Hypothalamus (tissue), 51 donors: ENCODE measurements at places on chromosomes 13 and 19.

DNA sequence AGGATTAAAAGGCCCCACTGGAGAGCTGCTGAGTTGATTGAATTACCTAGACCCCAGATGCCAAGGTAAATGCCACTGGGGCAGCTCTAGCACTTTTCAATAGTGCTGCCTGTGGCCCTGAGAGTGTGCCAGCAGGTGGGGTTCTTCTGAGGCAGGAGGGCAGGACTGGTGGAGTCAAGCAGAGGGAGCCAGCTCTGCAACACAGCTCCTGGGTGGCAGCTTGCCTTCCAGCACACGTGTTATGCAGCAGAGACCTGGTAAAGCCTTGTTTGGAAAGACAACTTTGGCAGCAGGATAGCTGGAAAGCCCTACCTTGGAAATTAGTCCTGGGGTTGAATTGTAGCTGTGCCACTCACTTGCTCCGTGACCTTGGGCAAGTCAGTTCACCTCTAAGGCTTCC, 306.6 kb downstream of the ATP8A2 start:
- no peak for DNase-seq

DNA sequence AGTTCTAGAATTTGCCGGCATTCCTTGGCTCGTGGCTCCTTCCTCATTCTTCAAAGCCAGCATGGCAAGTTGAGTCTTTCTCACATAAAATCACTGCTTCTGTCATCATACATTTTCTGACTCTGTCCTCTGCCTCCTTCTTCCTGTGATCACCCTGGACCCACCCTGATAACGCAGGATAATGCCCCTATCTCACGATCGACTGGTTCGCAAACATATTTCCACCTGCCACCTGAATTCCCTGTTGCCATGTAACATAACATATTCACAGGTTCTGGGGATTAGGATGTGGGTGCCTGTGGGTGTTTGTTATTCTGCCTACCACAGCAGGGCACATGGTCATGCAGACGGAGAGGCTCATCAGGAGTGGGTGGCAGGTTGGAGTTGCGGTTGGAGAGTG, 177.7 kb downstream of the NHLRC3 start:
- DNase-seq = no peak

GRCh38 chr19:42166316-42166715, 34.1 kb upstream of the POU2F2 start:
- no peak for DNase-seq

DNA sequence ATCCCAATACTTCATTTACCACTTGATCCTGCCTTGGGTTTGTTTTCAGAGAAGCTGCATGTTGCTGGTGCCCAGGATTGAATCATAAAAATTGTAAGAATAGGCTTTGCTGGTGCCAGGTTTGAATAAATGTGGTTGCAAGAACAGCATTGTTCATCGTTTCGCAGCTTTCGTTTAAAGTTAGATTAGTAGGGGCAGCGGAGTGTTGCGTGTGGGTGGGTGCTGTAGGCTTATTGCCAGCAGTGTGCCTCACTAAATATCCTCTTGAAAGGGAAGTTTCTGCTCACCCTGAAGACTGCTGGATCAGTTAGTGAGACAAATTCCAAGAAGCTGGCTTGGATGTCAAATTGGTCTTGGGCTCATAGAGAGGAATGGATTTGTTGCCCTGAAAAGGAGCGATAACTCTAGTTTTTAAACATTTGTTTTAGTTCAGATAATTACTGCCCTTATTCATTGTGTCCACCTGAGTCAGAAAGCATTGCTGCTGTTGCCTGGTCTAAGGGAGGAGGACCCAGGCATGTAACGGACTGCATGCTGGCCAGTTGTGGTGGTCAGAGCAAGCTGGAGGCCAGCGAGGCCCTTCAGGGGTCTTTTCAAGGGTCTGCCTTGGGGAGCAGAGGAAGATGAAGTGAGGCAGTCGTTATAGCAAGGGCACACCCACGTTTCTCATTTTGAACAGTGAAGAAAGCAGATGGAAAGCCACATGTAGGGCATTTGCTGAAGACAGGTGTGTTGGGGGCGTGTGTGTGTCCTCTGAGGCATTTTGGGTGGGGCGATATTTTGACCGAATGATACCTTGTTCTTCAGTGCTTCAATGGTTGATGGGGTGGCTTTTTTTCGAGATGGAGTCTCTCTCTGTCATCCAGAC, 8.5 kb downstream of the ILF3 start:
- no peak for DNase-seq

- DNase-seq = no peak
These were observed 40.3 kb downstream of the KCTD12 start for GRCh38 chr13:76845865-76846264.

GRCh38 chr13:77171451-77171850, 144.5 kb upstream of the FBXL3 start:
- DNase-seq = no peak
